Amniotic stem cell (primary cell): ENCODE measurements at places on chromosomes 7 and 10.

DNA sequence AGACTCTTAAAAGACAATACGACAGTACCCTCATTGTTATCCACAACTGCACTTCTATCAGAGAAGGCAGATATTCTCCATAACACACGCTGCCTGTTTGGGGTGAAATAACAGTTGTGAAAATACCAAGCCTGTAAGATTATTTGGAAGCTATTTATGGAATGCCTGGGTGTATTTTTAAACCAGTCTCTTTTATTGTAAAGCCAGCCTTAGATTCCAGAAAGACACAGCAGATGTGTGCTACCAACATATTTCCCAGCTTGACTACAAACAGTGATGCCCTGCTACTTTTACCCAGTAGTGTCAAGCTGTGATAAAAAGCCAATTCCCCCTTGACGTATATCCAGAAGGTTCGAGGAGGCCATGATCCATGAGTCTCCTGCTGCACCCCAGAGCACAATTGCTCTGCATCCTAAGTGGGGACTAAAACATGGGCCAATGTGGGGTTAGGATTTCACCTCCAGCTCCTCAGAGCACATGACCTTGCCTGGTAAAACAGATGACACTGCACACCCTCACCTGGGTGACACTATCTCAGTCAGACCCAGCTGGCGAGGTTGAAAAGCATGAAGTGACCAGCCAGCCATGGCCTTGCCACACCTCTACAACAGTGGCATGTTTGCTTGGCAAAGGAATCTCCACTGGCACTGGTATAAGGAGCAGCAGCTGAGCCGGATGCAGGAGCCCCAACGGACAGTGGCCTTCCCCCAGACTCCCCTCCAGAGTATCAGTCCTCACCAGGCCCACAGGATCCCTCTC is 62.2 kb downstream of the GFRA1 start:
- no peak for DNase-seq

DNA sequence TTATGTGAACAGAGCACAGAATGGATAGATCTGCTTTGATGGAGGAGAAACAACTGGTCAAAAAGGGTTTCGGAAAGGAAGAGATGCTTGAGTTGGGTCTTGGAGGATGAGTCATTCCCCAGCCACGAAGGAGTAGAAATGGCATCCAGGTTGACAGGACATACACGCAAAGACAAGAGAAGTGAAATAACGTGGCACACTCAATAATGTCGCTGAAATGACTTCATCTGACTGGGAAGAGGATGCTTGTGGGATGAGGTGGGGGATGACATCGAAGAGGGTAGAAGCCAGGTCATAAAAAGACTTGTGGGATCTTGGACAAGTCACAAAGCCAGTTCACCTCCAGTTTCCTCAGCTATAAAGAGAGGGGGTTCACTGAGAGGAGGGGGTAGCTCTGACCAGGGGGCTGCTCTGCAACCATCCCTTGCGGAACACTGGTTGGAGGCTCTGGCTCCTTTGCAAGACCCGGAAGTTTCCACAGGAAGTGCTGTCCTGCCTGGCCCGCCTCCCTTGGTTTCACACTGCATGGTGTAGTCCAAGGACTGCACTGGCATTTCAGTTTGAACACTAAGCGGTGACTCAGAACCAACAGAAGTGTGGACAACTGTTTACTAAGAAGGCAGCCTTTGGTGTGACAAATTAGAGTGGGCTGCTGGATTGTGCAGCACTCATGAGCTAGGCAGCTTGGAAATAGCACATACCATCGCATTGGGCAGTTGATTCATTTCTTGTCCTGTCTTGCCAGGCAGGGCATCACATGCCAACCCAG is 189.9 kb upstream of the ADO start:
- DNase-seq = peak; percentile 13

DNA sequence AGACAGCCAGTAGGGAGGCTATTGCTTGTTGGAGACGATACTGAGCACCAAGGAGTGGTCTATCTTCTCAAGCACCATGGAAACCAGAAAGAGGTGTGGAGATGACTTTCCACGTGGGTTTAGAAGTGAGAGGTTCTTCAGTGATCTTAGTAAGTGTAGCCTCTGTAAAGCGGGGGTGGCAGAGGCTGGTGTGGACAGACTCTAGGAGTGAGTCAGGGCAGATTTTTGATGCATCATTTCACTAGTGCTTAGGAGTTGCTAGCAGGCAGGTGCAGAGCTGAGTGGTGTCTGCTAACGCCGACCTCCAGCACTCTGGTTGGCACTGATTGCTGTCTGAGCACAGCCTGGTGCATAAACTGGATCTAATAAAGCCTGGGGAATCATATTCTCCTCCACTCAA is 78.4 kb upstream of the ADO start:
- DNase-seq = no peak

GRCh38 chr10:122342293-122343134 is 32.0 kb upstream of the PLEKHA1 start:
- DNase-seq = peak; percentile 24

- no peak for DNase-seq
Measured at GRCh38 chr10:5895365-5895764, 5.3 kb downstream of the FBH1 start.

DNA sequence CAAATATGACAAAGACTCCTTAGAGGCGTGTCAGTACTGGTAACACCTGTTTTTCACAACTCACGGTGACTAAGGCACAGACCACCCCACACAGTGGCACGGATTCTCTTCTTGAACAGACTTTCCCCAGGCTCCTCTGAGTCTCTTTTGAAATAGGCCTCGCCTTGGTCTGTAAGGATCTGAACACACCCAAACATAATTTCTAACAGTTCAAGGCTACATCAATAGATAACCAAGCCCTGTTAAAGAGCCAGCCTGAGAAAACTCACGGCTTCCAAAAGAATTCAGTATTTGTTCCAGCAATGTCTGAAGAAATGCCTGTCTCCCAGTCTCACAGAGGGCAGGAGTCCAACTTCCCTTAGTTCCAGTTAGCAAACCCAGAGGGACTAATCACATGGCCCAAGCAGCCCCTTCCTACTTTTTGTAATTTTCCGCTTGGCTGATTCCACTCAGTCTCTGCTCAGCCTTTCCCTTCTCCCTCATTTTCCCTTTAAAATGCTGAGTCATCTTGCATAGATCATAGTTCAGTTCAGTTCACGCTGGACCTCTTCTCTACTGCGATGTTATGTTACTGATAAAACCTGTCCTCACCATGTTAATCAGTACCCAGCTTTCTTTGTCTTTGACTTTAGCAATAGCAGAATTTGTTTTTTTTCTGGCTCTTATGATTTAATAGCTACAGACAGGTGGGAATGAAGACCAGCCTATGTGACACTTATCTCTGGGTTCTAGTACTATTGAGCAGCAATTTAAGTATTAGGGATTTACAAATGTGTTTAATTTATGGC is 22.6 kb upstream of the AKR1C3 start:
- no peak for DNase-seq

GRCh38 chr10:34726862-34727261 is 88.2 kb downstream of the PARD3 start:
- DNase-seq = no peak

DNA sequence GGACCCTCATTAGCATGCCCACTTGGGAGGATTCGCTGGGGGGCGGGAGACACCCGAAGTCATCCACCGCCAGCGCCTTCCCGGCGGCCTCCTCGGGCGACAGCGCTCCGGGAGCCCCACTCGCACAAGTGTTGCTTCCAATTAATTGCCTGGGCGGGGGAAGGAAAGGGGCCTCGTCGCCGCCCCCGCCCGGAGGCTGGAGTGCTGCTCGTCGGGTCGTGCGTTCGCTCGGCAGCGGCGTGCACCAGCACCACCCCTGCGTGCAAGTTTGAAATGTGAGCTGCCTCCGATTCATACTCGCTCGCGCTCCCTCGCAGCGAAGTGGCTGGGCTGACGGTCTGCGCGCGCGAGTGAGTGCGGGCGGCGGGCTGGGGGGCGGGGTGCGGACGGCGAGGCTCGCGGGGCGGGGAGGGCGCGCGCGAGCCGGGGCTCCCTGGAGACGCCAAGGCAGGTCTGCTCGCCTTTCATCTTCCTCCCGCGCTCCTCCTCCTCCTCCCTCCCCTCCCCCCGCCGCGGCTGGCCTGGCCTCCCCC is 104.6 kb upstream of the PPIF start:
- peak; percentile 62 for DNase-seq

DNA sequence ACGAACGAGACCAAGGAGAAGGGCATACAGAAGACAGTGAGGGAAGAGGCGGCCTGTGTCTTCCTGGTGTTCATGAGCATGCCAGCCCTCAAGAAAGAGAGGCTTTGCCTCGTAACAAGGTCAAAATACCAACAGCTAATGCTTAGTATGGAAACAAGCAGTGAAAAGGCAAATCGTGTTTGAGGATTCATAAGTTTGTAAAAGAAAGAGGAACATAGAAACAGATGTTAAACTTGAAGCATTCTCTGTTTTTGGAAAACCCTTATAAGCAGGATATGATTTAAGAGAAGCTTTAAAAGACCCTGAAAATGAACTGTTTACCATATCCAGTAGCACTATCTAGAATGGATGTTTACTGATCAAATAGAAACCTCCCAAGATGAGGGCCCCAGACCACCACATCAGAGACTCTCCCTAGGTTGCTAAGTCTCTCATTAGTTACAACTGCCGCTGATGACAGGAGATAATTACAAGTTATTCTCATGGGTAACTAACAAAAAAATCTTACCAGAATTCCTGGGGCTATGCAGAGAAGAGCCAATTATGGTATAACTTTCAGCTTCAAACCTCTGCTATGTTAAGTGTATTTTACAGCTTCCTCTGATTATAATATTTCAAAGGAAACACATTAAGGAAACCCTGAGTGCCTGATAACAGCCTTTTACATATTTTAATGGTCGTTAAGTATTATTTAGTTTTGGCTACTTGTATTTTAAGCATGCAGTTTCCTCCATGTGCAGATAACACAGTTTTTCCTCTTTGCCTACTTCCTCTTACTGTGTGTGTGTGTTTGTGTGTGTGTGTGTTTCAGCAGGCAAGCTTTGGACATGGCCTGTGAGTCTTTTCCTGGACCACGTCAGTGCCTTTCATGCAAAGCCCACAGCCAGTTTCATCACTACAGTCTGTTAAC is 17.9 kb downstream of the JCAD start:
- no peak for DNase-seq

GRCh38 chr7:18053177-18053928 is 25.7 kb upstream of the PRPS1L1 start:
- no peak for DNase-seq

- no peak for DNase-seq
Measured at GRCh38 chr10:133277277-133277992, 767 bp upstream of the ADAM8 start.

- DNase-seq = no peak
Measured at GRCh38 chr7:51269911-51270310, 46.7 kb downstream of the COBL start.

DNA sequence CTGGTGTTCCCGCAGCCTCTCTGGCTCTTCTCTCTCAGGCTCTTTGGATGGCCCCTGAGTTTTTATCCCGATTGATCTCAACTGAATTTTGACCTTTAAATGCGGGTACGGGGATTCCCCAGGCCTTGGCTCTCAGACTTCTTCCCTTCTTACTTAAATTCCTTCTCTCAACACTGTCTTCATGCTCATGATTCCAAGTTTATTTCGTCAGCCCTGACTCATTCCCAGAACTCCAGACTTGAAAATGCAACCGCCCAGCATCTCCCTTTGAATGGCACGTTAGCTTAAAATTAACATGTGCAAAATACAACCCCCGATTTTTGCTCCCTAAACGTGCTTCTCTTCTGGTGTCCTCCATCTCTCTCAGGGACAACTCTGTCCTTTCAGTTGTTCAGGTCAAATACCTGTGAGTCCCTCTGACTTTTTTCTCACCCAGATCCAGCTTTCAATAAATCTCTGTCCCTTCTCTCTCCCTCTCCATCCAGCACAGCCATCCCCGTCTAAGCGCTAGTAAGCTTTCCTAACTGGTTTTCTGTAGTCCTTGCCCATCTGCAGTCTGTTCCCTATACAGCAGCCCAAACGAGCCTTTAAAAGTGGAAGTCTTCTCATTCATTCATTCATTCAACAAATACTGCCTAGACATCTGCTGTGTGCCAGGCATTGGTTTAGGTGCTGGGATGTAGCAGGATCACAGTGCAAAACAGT is 7.1 kb downstream of the HECW1 start:
- DNase-seq = peak; percentile 62

DNA sequence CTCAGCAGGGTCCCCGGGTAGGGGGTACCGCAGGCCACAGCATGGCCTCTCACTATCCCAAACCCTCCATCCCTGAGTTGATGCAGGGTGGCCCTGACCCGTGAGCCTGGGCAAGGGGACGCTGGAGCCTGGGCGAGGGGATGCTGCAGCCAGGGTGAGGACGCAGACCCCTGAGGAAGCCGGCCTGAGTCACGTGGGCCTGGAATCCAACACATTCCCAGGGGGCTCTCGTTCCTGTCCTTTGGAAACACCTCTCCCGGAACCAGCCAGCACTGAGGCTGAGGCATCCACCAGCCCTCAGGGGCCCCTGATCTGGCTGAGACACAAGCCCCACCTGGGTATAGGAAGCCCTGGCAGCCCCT is 61.5 kb upstream of the NKX6-2 start:
- no peak for DNase-seq

GRCh38 chr7:5451391-5451790 is 27.8 kb upstream of the TNRC18 start:
- no peak for DNase-seq

DNA sequence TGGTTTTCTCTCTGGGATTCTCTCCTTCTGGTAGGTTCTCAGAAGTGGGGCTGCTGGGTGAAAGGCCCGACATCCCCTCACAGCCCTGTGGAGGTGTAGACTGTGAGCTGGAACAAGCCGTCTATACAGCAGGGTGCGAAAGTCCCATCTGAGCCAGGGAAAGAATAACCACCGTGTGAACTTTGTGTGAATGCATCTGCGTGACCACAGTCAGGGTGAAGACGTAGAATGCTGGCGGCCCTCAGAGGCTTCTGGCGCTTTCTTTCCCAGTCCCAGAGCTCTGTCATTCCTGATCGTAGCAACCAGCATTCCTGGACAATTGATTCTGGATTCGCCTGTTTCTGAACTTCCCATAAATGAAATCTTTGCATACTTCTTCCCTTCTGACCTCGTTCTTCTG is 30.0 kb downstream of the ELFN1 start:
- DNase-seq = no peak

GRCh38 chr10:61901829-61902444 is 438 bp downstream of the ARID5B start:
- DNase-seq = no peak

DNA sequence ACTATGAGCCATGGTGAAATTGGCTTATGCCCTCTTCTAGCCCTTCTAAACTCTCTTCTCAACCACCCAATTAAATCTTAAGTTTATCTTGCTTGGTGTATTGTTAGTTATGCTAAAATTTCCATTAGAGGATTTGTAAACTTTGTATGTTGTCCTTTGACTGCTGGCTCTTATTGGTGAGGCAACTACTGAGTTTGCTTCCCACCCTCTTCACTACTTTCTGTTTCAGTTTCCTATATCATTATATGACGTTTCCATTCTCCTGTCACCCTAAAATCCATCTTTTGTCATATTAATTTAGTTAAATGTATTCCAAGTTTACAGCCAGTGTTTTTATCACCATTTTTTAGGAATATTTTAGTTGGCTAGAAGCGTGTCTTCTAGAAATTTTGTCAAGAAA is 80.9 kb upstream of the VWC2 start:
- no peak for DNase-seq

DNA sequence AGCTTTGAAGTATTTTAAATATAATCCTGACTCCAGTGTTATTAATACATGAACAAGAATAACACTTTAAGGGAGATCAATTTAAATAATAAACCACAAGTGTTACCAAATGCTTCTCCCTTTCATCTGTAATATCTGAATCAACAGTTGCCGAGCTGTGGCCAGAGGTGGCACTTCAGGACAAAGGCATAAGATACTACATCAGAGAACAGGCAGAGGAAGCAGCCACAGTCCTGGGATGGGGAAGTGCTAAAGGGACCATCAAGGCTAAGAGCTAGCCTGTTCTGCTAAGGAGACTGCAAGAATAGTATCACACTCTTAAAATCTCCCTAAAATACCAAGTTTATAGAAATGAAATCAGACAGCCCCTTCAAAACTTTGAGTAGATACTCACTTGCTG is 378.2 kb upstream of the PRKCQ start:
- no peak for DNase-seq
